ENCODE measurements at places on chromosomes 7 and 10. TPM values are rescaled to one million over a fixed set of nuclear protein-coding genes. Genes with fewer than 3 reads are reported as not detected.

Gene FRMD4A
- polyA plus RNA-seq, result 2.5 TPM

Gene EEPD1
- polyA plus RNA-seq, result 22.1 TPM

Gene HOXA3
- polyA plus RNA-seq, result 5.8 TPM

Gene LIPM
- polyA plus RNA-seq, result not detected

Gene RAPGEF5
- 0.09 TPM for polyA plus RNA-seq

- no peak for DNase-seq
Measured at GRCh38 chr7:44220358-44221112, 19.8 kb downstream of the YKT6 start.

DNA sequence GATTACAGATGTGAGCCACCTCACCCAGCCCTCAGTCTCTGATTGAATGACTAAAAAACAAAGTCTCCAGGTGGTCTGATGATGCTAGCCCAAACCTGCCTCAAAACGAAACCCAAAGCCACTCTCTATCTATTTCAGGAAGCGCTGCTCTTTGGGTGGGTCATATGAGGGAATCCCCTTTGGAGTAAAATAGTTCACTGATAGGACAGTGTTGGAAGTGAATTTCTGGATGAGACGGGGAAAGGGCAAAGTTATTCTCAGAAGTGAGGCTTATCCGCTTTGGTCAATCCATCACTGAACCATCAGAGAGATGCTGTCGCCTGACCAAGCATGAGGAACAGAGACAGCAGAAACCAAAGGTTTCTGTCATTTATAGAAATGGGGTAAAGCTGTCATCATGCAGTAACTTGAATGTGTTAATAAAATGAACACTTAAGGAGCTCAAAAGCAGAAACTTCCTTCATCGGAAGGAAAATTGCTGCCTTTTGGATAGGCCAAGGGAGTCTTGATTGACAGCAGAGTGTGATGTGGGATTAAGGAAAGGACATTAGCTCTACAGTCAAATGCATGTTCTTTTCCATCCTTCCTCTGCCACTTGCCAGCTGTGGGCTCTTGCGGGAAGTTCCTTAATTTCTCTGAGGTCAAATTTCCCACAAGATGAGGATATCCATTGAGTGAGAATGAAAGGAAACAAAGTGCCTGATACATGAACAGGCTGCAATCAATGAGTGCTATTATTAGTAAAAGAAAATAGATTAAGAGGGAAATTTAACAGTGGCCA, 64.9 kb upstream of the C1QL3 start:
- no peak for DNase-seq

GRCh38 chr7:141709318-141709717, 1.2 kb downstream of the WEE2 start:
- no peak for DNase-seq

DNA sequence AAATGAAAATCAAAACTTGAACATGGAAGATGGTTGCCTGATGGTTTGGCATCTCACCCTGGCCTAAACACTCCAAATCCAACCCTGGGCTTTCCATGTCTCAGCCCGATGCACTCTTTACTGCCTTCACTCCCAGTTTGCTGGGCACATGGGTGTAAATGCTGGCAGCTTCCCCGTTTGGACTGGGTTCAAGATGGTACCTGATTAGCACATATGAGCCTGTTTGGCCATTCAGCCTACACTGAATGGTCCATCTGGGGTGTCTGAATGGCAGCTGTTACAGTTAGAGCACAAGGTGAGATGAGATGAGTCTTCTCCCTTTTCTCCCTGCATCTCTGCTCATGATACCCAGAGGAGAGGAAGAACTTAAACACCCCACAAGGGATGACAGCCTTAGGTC, 37.1 kb downstream of the ATXN7L1 start:
- DNase-seq, result no peak

GRCh38 chr10:130935128-130935439, 376.4 kb downstream of the TCERG1L start:
- peak; percentile 4 for DNase-seq

DNA sequence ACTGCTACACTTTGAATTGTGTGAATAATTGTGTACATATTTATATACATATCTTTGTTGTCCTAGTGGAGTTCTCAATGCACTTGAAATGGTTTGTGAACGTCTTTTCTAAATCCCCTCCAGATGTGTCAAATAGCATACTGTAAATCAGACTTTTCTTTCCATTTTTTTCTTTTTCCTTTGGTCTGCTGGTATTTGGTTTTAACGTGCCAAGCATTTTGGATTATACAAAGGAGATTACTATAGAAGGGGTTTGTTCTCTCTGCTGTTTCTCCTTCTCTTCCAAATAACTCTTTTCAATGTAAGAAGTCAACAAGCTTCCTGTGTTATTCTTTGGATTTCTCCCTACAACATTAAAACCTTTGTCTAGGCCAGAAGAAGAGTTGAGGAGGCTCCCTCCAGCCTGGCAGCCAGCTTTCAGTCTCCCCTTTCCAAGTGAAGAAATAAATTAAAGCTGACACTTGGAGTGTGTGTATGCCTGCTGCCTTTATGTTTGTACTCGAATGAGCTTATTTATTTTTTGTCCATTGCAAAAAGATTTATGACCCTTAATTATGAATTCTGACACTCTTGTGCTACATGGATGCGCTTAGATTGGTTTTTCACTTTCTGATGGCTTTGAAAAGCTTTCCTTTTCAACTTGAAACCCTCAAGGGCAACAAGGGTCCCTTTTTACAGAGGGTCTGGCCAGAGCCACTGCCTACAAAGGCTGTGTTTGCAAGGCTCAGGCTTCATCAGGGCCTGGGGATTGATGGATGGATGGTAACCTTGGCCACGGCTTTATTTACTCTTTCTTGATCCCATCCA, 107.8 kb downstream of the RAB18 start:
- no peak for DNase-seq

DNA sequence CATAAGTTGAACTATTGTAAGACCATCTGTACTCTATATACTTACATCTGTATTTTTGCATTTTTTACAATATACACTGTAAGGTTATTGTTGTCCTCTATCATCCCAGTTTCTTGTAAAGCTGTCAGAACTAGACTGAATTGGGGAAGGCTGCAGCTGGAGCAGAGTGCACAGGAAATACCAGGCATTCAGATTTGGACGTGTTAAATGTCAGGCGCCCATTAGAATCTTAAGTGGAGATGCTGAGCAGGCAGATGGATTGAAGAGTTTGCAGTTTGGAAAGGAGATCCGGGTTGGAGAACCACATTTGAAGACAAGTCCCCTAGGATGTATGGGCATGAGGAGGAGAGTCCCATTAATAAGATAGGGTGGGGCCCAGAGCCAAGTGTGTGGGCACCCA, 40.4 kb downstream of the MTURN start:
- no peak for DNase-seq

DNA sequence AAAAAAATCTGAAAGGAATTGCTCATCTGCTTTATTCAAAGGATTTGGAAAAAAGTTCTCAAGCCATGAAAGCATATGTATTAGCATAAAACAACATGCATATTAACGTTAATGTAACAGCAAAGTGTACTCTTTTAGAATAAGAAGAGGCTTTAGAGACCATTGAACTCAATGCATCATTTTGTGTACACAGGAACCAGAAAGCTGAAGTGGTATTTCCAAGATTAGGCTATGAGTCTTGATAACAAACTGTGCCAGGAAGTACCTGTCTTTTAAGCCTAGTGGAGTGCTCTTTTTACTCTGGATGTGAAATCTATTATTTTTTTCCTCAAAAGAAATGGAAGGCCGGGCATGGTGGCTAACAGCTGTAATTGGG, 164.2 kb downstream of the THSD7A start:
- no peak for DNase-seq

DNA sequence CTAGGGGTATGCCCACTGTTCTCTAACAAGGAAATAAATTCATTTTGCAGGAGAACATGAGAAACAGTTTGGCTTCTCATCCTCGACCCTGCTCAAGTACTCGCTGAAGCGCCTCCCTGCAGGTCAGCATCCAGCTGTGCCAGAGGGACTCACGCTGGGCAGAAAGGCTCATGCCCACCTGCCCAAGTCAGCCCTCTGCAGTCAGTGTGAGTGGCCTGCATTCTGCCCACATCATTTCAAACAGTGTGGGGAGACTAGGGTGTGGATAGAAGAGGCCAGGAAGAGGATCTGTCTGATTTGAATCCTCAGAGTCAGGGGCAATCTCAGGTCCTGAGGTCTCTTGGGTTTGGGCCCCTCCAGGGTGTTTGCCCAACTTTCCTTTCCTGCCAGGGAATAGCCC, 297.8 kb downstream of the ELMO1 start:
- no peak for DNase-seq

DNA sequence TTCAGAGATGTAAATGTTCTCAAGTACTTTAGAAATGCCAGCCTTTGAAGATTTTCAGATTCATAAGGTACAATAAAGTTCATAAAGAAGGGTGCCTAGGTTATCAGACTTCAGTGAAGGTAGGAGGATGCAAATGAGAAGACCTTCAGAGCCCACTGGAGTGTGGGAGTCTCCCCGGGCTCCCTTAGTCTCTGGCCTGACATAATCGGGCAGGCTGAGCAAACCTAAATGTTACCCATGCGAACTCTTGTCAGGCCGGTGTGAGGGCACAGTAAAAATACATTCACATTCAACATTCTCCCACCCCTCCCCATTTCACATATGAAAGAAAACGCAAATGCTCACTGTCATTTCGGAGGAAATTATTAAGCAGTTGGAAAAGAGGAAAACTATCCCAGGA, 102.6 kb upstream of the FEZF1 start:
- DNase-seq, result no peak

GRCh38 chr10:110414548-110415309, 83.0 kb upstream of the DUSP5 start:
- peak; percentile 92 for DNase-seq

DNA sequence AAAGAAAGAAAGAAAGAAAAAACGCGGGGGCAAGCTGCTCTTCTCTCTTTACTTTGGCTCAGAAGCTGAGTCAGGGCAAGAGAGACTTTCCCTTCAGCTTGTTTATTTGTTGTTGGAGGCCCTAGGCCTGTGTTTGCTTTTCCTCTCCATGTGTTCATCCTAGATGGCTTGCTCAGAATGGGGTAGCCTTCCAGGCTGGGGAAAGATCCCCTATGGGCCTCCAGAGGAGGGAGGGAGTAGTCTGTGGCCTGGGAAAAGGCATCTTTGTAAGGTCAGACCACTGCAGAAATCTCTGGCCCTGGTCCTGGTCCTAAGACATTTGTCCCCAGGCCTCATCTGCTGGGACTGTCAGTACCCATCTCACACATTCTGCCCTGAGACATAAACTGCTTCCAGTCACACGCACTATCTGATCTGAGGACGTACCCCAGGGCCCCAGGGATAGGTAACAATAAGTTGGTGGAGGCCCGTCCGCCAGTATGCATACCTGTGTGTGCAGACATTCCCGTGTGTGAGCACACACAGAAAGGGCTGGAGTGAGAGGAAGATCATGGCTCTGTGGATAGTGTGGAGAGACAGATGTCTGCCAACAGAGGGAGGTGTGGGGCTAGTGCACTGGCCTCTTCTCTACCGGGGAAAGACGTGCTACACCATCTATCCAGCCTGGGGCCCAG, 4.9 kb upstream of the SCD start:
- peak; percentile 82 for DNase-seq

DNA sequence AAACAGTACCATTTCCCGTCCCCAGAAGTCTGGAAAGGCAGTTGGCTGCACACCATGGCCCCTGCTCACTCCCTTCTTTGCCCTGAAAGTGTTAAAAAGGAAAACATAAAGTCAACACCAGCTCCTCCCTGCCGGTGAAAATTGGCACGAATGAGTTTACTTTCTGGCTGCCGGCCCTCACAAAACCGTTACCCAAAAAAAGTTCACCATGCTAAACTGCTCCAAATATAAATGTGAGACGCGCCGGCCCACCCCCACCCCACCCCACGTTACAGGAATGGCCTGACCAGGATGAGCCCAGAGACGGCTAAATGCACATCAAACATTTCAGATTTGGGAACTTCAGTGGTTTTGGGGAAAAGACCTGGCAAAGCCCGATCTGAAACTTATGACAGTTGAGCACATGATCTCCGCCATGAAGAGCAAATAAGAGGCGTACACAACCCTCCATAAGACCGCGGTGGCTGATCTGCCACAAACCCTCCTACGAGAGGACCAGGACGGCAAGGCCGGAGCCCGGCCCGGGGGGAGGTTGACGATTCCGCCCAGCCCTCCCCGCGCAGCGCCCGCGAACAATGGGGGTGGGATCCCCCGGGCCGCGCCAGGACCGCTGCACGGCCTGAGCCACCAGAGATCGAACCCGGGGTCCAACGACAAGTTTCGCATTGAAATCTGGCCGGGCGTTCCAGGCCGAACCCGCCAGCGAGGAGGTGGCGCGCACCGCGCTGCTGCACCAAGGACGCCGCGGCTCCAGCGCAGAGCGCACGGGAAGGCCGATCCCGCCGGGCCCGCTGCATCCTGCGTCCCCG, 952 bp downstream of the DIP2C start:
- peak; percentile 35 for DNase-seq

DNA sequence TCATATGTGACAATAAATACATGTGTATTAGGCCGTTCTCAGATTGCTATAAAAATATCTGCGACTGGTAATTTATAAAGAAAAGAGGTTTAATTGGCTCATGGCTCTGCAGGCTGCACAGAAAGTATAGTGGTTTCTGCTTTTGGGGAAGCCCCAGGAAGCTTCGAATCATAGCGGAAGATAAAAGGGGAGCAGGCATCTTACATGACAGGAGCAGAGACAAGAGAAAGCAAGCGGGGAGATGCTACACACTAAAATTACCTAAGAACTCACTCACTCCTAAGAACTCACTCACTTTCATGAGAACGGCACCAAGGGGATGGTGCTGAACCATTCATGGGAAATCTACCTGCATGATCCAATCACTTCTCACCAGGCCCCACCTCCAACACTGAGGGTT, 284.9 kb downstream of the OTUD1 start:
- no peak for DNase-seq

Measured in A549 (cell line).